ENCODE measurements at places on chromosomes 16 and 17.

- no peak for DNase-seq
Observed at GRCh38 chr16:15513156-15513555, 78.8 kb downstream of the BMERB1 start.

GRCh38 chr17:3986939-3987335 is 22.7 kb upstream of the ATP2A3 start:
- no peak for DNase-seq

GRCh38 chr17:64390044-64390443 is 616 bp downstream of the PECAM1 start:
- no peak for DNase-seq

DNA sequence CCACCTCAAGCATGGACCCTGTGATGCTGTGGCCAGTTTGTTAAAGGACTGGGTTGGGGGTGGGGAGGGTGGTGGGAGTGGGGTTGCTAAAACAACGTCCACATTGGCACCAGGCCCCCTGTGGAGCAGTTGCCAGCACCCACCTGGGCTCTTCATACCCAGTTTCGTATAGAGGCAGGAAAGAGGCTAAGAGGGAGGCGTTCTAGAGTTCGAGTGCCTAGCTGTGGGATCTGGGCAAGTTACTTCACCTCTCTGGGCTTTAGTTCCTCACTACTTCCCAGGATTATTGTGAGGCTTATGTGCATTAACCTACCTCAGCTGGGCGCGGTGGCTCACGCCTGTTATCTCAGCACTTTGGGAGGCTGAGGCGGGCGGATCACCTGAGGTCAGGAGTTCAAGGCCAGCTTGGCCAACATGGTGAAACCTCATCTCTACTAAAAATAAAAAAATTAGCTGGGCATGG is 1.4 kb downstream of the MFAP4 start:
- DNase-seq: no peak

GRCh38 chr16:818132-818531 is 17.6 kb upstream of the GNG13 start:
- DNase-seq: no peak

- DNase-seq: no peak
Observed at GRCh38 chr17:82374626-82375331, 3.2 kb downstream of the UTS2R start.

DNA sequence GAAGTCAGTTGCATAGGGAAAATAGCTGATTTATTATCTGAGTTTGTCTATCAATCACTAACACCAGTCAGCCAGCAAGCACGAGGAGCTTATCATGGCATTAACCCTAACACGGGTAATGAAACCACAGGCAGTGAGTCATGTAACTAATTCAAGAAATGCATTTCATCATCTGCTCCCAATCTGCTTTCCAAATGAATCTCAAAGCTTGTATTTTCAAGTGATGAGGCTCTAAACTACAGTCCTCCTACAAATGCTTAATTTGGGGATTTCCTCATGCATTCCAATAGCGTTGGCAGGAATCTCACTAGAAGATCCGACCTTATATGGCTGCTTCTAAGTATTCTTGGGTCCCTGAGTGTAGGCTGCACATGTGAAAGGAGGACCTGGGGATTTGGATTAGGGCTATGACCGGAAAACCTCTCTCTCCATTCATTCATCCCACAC is 118.4 kb upstream of the HSBP1 start:
- no peak for DNase-seq

GRCh38 chr16:68263559-68264127 is 683 bp upstream of the SLC7A6 start:
- no peak for DNase-seq

DNA sequence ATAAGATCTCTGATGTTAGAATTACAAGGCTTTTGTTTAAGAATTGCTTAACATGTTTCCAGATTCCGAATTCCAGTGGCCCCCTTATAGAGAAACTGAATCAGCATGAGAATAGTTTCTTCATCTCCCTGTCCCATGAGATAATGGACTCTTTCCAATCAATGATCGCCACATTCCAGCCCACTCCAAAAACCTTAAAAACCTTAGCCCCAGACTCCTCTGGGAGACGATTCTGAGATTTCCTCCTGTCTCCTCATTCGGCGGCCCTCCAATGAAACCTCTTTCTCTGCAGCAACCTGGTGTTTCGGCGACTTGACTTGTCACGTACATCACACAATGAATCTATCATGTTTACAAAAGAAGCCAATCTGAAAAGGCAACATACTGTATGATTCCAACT is 197.1 kb upstream of the PSMD7 start:
- no peak for DNase-seq
